ENCODE measurements at places on chromosomes 2 and 18.

DNA sequence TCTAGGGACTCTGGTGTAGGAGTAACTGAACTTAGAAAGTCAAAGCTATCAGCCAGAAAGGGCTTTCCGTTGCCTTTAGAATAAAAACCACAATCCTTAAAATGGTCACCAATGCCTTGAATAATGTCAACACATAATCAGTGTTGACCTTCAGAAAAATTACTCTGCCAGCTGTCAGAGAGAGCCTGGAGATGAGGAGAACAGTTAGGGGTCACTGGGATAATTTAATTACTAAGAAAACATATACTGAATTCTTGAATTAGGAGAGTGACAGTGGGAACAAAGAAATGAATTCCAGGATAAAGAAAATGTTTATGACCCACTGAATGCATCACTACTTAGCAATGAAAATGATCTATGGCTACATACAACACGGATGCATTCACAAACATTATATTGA, 23.4 kb upstream of the UGP2 start:
- no peak for DNase-seq

- no peak for DNase-seq
These were observed 26.3 kb downstream of the RMC1 start for GRCh38 chr18:23529604-23530003.

- DNase-seq, result peak; percentile 69
These were observed 430.4 kb downstream of the LPIN1 start for GRCh38 chr2:12176623-12177454.

DNA sequence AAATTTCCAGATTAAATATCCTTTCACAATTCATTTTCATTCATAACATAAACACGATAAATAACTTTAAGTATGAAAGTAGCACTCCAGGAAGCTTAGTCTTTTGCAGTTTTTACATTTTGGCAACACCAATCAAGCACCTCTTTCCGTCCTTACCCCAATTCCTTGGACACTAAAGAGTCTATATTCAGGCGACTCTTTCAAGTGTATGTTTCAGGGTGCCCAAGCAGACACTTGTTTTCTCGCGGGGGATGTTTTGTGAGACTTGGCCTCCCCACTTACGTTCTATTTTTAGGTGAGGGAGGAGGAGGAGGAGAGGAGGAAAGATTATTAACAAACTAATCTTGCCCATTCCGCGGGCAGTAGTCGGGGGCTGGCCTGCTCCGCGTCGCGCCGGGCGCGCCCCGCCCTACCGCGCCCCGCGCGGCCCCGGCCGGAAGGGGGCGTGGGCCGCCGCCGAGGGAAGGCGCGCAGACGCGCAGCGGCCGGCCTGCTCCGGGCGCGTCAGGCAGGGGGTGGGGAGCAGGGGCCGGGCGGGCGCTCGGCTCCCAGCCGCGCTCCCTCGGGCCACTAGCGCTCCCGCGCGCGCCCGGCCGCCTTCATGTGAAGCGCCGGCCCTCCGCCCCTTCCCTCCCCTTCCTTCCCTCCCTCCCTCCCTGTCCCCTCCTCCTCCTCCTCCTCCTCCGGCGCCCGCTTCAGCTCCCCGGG, at the start of gene ITPRID2:
TSS of gene ITPRID2 (plus strand) at position 473 of the 708 bp plus-strand sequence. CDS start 337 bp downstream, outside the sequence.
- DNase-seq, result peak; percentile 62

DNA sequence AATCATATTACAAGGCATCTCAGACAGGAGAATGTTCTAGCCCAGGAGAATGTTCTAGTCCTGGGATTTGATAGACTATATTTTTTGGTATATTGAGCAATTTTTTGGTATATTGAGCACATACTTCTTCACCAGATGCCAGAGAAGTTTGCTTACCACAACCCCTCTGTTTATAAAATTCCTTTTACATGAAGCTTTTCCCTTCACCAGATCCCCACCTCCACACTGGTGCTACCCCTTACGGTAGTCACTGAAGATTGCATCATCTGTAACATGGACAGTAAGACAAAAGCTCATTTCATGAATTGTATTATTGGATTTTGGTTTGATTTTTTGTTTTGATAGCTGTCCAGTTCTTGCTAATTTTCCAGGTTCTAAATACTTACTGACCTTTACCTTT, 7.2 kb upstream of the HNMT start:
- no peak for DNase-seq

GRCh38 chr2:42693013-42693615, 70.8 kb downstream of the OXER1 start:
- DNase-seq, result no peak

GRCh38 chr2:28499282-28499681, 3.4 kb downstream of the PLB1 start:
- DNase-seq, result no peak

DNA sequence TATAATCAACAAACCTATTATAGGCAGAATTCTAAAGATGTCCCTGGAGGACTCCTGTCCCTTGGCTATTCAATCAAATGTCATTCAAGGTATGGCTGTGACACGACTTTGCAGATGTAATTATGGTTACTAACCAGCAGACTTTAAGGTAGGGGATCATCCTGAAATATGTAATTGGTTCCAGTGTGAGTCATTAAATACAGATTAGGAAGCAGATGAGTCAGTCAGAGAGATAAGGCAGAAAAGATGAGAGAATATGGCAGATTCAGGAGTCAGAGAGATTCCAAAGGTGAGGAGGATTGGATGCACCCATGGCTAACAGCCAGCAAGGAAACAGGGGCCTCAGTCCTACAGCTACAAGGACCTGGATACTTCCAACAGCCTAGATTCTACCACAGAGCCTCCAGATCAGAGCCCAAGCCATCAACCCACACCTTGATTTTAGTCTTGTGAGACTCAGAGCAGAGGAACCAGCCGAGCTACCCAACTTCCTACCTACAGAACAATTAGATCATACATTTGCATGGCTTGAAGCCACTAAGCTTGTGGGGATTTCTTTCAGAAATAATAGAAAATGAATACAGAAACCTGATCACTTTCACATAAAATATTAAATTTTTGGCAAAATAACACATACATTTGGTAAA, 11.2 kb upstream of the PROM2 start:
- DNase-seq, result no peak

GRCh38 chr2:85644909-85645308, 23.1 kb downstream of the SFTPB start:
- no peak for DNase-seq

GRCh38 chr2:28835781-28836180, 25.1 kb downstream of the SPDYA start:
- DNase-seq, result no peak

DNA sequence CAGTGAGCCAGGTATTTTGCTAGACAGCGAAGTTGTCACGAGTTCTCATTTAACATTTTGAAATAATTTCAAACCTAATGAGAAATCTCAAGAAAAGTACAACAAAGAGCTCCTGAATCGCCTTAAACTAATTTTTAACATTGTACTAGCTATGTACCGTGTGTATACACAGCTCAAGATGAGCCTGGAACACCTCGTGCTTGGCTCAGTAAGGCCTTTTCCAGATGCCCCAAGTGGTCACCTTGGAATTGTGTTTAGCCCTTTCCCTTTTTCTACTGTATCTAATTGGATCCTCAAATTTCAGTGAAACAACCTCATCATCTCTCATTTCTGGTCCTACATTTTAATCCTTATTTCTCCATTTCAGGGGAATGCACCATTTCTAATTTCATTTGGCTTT, 7.2 kb downstream of the PTPN4 start:
- no peak for DNase-seq

GRCh38 chr2:110858135-110858725, 125.9 kb downstream of the ACOXL start:
- no peak for DNase-seq

DNA sequence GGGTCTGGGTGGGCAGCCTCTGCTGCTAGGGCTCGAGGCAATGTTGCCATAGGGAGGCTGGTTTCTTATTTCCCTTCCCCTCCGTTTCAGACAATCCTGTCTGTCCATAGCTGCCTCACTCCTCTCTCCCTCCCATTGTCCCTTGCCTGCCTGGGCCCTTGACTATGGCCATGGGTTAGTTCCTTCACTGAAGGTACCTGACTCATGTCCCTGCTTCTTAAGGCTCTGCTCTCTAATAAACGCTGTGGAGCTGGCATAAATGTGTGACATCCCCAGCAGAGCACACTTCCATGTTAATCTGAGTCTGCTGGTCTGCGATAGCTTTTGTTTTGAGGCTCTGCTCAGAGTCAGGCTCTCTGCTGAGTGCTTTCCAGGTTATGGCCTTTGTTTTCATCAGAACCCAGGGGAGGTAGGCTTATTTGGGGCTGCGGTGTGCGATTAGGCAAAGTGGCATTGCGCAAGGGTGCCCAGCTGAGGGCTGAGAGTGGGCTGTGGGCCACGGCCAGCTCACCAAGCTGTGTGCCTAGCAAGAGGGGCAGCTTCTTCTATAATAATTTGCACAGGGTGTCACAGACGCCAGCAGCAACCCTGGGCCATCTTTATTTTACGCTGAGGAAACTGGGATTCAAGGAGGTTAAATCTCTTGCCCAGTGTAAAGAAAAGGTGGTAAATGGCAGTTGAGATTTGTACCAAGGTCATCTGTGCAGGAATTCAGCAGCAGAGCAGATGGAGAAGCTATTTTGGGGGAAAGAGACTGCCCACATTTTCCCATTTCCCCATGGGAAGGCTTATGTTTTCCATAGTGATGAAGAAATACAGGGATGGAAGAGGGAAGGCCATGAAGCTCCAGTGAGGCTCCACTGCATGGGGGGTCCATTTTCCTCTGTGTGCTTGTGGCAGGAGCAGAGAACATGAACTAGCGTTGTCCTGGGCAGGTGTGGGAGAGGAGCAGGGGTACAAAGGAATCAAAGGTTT, 25.6 kb downstream of the MRPL33 start:
- DNase-seq, result no peak

GRCh38 chr2:67304300-67304890, 92.7 kb upstream of the ETAA1 start:
- no peak for DNase-seq

- peak; percentile 28 for DNase-seq
These were observed 874 bp downstream of the WDR43 start for GRCh38 chr2:28895189-28895893.

DNA sequence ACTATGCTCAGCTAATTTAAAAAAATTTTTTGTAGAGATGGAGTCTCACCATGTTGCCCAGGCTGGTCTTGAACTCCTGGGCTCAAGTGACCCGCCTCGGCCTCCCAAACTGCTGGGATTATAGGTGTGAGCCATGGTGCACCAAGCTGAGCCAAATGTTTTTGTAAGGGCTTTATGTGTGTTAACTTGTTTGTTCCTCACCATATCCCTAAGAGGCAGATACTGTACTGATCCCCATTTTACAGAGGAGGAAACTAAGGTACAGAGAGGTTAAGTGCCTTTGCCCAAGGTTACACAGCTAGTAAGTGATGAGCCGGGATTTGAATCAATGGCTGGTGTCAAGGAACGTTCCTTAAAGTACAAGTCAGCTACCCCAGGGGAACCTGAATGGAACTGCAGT, 85.3 kb upstream of the KLF7 start:
- DNase-seq, result no peak

- no peak for DNase-seq
These were observed 258.2 kb downstream of the LTBP1 start for GRCh38 chr2:33204945-33205344.

DNA sequence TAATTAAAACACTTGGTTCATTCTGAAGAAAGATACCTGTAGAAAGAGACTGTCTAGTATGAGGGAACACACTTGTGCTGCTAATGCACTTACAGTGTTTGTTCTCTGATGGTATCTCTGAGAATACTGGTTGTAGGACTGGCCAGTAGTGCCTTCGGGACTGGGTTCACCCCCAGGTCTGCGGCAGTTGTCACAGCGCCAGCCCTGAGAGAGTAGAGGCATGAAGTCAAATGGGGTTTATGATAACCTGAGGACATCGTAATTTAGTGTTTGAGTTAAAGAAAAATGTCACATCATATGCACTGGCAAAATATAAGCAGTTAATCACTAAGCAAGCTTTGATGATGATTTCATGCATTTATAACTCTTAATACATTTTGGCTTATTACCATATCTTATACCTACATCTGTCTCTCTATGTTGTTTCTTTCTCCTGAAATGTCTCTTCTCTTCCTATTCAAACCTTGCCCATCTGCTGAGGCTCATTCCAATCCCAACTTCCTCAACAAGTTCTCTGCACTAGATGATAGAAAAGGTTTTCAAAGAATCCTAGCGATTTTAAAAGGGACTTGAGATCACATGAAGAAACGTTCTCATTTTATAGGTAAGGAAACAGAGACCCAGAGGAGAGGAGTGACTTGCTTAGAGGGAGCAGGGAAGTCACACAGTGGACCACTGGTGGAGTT, 50.2 kb downstream of the ATIC start:
- DNase-seq, result no peak

GRCh38 chr2:222468346-222468745, 44.0 kb downstream of the SGPP2 start:
- no peak for DNase-seq

- DNase-seq, result peak; percentile 43
These were observed 163.6 kb upstream of the ACAA2 start for GRCh38 chr18:49976795-49977560.

DNA sequence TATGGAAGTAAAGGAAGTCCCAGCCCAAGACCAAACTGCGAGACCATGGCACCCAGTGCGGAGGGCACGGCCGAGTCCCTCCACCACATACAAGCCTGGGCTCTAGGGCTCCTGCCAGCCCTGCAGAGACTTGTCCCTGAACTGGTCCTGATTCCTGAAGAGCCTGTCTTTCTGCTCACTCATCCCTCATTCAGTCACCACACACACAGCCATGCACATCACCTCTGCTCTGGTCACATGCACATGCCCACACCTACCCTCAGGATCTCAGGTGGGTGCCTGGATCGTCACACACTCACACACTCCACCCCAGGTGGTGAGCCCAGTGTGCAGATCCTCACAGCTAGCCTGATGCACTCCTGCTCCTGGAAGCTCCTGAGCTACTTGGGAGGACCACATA, 71.4 kb upstream of the LAPTM4A start:
- DNase-seq, result no peak

DNA sequence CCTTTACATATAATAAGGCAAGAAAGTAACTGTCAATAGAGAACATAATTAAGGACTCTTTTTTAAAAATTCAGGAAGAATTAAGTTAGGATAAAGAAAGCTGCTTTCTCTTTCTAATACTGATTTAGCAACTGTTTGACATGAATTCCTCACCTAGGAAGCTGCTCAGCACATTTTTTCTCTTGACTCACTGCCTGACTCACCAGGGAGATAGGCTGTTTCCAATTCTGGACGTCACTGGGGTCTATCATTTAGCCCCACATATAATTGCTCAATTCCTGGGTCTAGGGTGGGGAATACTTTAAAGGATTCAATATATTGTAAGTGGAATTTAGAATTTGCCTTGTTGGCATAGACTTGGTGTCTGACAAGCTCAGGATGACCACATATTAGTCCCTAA, 50.8 kb upstream of the UGP2 start:
- DNase-seq, result peak; percentile 46

DNA sequence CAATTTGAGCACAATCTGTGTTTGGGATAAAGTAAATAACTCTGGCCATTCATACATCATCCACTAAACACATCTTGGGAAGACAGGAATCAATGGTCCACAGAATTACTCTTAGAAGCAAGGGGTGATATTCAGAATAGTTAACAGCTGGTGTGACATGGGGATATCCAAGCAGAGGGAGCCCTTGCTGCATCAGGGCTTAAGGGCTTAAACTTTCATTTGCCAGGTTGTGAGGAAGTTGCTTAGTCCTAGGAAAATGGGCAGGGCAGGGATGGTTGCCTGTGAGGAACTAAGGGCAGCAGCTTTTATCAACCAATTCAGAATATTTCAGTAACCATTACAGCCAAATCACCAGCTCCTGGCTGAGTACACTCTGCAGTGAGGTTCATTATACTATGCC, 2.0 kb upstream of the ITGA6 start:
- DNase-seq, result no peak

GRCh38 chr2:85828725-85829124, 60.1 kb downstream of the ST3GAL5 start:
- DNase-seq, result no peak

GRCh38 chr18:80037869-80038630, 3.8 kb downstream of the RBFA start:
- DNase-seq, result no peak

GRCh38 chr2:100193291-100193710, 50.9 kb upstream of the AFF3 start:
- DNase-seq, result no peak

Data from skin of body (tissue), 3 donors.